ENCODE measurements at places on chromosomes 3 and 15.

DNA sequence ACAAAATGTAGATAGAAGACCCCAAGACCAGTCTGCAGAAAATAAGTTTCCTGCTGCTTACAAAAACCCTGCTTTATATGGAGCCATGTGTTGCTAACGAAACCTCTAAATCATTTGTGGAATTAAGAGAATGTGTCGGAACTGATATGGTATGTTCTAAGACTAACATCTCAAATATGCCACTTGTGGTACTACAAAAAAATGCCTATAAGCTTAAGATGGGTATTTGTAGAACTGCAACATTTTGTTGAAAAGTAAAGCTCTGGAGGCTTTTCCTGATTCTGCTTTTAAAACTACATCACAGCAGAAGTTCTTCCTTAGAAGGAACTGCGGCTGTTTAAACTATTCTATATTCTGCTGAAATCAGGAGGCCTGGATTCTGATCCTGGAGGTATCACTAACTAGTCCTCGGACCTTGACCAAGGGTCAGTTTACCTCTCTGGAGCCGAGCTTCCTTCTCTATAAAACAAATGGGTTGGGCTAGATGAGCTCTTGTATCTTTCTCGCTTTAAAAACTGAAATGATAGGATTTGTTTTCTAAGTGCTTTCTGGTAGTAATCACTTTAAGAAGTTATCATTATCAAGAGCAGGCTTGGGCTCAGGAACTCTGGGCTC is 74.9 kb downstream of the RAD18 start:
- DNase-seq: no peak

GRCh38 chr3:101884776-101885175 is 35.5 kb downstream of the NFKBIZ start:
- no peak for DNase-seq

DNA sequence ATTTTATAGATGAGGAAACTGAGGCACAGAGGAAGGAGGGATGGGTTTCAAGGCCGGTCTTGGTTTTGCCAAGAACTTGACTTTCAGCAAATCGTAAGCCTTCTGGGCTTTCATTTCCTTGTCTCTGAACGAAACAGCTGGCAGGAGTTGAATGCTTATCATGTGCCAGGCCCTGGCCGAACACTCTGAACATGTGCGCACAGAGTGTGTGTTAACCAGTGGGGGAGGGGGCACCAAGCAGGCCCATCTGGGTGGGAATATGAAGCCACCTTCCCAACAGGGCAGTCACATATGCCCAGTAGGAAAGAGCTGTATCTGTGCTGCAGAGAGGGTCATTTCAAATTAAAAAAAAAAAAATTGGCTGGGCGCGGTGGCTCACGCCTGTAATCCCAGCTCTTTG is 29.3 kb downstream of the ZNF710 start:
- no peak for DNase-seq

DNA sequence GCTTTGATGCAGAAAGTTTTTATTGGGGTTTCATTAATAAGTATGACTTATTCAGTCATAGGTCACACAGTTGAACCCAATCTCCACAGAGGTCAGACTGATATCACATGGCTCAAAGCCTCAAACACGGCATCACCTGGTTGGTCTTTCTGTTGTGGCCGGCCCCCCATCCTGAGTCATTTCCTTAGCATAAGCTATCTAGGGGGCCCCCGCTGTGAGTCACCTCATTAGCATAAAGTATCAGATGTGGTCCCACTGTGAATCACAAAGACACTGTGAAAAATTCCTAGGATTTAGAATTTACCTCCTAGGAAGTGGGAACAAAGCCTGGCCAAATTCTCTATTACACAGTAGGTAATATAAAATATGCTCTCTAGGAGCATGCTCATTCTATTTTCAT is 502.2 kb downstream of the PYDC2 start:
- DNase-seq: no peak

DNA sequence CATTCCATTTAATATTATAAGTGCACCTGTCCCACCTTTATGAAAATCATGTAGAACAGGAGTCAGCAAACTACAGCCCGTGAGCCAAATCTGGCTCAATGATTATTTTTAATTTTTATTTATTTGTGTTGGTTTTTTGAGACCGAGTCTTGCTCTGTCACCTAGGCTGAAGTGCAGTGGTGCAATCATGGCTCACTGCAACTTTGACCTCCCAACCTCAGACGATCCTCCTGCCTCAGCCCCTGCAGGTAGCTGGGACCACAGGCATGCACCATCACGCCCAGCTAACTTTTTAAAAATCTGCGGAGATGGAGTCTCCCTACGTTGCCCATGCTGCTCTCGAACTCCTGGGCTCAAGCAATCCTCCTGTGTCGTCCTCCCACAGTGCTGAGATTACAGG is 42.0 kb downstream of the MYO1E start:
- DNase-seq: no peak

DNA sequence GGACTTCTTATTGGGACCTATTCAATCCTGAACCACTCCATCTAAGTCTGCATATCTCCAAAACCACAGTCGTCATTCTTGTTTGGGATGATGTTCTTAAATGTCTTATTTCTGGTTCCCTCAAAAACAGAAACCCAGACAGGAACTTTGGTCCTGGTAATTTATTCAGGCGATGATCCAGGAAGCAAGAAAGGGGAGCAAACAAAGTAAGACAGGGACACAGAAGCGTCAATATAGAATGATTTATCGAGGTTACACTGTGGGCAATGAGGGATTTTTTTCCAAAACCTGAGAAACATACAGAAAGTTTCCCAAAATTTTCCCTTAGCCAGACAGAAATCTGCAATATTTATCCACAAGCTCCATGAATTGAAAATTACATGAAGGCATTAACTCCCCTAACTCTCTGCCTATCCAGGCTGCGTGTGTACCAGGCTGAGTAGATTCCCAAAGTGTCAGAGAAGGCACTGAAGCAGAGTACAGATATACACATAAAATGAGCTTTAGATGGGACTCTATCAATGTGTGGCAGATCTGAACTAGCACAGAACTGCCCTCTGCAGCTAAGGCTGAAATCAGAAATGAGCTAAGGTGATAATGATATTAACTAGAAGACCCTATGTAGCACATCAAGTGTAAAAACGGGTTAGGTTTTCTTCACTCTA is 43.2 kb downstream of the TP63 start:
- no peak for DNase-seq

DNA sequence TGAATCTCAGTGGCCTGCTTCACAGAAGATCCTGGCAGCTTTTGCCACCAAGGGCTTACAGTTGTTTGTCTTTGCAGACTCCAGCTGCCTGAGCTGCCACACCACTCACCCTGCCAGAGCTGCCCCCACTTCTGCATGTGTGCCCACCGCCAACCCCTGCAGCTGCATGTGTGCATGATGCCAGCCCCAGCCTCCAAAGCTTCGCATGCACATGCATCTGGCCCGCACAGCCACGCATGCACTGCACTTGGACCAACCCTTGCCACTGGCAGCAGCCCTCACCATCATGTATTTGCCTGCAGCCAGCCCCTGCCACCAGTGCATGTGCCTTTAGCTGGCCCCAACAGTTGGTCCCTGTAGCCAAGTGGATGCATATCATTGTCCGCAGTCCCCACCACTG is 31.3 kb downstream of the CCDC54 start:
- no peak for DNase-seq

- no peak for DNase-seq
These were observed 237.3 kb upstream of the ZBTB20 start for GRCh38 chr3:115384381-115384780.

GRCh38 chr3:45545476-45545875 is 49.1 kb upstream of the LIMD1 start:
- DNase-seq: no peak

GRCh38 chr3:152970851-152971250 is 135.9 kb downstream of the P2RY1 start:
- DNase-seq: no peak

GRCh38 chr15:78007211-78007931 is 70.1 kb downstream of the TBC1D2B start:
- DNase-seq: no peak

- DNase-seq: peak; percentile 87
These were observed at the start of gene GCSAM for GRCh38 chr3:112132975-112133448. Gene GCSAM (minus strand): TSS chr3:112133248. CDS start chr3:112133120, 128 bp downstream.

- DNase-seq: peak; percentile 42
These were observed 72.3 kb downstream of the CD200R1L start for GRCh38 chr3:112774293-112774926.

GRCh38 chr3:161171113-161171512 is 50.0 kb upstream of the NMD3 start:
- no peak for DNase-seq

DNA sequence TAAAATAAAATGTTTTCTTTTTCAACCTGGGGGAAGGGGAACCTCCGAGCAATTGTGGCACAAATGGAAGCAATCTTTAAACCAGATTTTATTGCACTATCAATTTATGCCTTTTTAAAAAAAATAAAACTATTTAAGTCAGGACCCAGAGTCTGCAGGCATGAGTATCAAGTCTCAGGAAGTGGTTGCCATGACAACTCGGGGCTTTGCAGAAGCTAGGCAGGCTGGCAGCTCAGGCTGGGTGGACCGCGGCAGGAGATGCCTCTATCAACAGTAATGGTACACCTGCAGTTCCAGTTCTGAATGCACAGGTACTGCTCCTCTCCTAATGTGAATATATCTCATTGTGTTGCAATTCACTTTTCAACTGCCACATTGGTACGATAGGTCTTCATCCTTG is 447.7 kb downstream of the GABRG3 start:
- DNase-seq: no peak

DNA sequence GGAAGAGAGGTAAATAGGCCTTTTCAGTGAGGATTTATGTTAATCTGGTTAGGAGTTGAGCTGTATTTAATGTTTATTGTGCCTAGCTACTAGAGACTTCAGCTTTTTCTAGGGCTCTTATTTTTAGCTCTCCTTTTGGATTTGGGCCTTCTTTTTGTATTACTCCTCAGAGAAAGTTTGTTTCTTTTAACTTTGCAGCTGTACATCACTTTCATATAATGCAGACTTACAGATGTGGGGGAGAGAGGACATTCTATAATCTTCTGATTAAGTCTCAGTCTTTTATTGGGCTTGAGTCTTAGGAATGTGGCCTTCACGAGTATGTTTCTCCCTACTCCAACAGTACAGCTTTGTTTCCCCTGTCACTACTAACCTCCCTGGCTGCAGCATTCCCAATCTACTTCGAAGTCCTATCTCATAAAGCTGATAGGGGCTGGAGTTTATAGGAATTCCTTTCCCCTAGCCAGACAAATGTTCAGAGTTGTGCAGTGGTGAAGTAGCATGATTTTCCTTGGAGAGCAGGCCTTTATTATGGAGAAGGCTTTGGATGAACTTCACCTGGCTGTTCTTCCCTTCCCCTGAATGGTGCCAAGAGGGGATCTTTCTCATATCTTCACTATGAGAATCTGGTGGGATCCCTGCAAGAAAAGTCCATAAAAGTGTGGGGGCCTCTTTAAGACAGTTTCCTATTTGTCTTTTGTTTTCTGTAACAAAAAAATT is 82.2 kb upstream of the CBLB start:
- no peak for DNase-seq

DNA sequence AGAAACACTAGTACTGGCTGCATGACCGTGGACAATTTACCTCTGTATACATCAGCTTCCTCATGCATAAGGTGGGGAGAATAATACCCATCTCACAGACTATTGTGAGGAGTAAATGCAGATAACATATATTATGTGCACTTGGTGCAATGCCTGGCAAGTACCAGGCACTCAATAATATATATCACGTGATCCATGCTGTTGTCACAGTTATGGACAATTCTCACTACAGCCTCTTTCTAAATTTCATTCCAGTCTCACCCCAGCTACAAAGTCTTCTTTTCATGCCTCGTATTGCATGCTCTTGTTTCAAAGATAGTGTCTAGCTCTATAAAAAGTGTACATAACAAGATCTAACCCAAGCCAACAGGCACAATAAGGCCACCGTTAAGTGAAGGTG is 494.3 kb upstream of the ADAMTS9 start:
- no peak for DNase-seq

GRCh38 chr3:42262525-42262924 is 3.5 kb downstream of the CCK start:
- no peak for DNase-seq

DNA sequence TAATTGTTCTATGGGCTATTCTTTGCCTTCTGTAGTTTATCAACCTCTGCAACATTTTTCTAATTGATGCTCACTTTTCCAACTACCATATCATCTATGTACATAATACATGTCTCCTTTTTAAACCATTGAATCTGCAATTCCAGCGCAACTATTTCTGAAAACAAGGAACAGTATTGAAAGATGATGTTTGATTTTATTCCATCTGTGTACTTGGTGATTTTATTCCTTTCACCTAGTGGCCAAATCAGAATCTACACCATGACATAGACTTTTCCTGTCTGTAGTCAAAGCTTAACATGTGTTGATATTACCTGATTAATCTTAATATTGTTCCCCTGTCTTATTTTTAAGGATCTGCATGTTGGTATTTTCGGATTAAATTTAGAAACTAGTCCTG is 13.0 kb downstream of the NKTR start:
- DNase-seq: peak; percentile 17

DNA sequence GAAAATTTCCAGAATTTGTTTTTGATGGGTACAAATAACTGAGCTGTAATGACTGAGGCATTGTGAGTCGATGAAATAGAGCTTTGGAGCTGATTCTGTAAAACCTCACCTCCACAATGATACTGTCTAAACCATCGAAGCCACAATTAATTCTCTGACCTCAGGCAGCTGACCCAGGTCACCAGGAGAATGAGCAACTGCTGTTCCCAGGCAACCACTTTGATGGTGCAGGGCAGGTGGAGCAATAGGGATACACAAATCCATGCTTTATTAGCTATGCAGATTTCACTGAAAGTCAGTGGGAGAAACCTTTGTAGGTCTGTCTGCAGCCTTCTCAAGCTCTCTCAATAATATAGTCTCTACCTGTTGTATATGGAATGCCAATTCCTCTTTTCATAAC is 204.4 kb downstream of the RYR3 start:
- DNase-seq: no peak

GRCh38 chr15:51398626-51399025 is 57.2 kb downstream of the GLDN start:
- no peak for DNase-seq

DNA sequence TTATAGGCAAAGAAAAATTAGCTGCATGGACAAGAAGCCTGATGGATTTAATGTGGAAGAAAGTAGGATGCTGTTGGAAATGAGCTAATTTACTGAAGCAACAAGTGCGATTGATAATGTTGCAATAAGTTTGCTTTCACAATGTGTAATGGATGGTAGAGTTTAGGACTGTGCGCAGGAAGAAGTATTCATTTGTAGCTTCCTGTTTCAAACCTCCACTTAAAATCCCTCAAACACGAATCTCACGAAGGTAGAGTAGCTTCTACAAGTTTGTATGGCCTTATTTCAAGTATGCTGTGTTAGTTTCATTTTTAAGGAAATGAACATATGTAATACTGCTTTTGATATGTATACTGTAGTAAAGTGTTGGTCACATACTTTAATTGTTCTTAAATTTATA is 42.3 kb downstream of the KCNH8 start:
- no peak for DNase-seq

- DNase-seq: no peak
These were observed 123.3 kb upstream of the TP63 start for GRCh38 chr3:189507856-189508255.

All from CD4-positive, alpha-beta T cell treated with Interleukin-2 at 100 ng/mL for 4 hours (primary cell).